ENCODE measurements at places on chromosomes 1 and 21. TPM values are rescaled to one million over a fixed set of nuclear protein-coding genes. Genes with fewer than 3 reads are reported as not detected.
A peak's percentile ranks its signal among the peaks of the same experiment; 100 is the strongest.

- DNase-seq = peak; percentile 57
These were observed at the start of gene PAQR7 for GRCh38 chr1:25875154-25875855. Gene PAQR7 (minus strand): TSS chr1:25875708. CDS start chr1:25863839, 11,869 bp downstream.

DNA sequence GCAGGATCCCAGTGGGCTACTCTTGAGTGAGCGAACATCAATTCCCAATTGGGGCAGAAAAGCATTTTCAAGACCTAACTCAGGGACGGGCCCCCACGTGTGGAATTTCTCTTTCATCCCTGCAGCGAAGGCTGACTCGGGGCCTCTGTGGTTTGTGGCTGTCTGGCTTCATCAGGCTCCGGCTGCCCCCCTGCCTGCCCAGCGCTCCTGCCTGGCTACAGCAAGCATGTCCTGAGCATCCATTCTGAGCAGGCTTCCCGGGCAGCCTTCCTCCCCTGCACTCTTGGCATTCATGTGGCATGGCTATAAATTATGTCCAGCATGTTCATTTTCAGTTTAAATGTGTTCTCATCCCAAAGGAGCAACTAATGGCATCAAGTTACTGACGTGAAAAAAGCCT, 588.1 kb downstream of the KIF26B start:
- no peak for DNase-seq

DNA sequence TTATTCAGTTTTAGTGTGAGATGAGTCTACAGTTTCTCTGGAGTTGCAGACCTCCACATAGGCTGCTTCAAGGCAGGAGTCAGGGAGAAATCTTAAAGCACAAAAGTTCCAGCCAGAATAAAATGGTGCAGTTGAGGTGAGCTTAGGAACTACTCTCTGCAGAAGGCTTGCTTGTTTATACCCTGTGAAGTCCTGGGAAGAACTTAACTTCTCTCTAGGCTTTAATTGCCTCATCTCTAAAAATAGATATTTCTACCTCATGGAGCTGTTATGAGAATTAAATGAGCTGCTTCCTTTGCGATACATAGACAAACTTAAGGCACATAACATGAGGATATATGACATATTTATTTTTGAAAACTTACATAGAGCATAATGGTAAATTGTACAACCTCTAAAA, 286.2 kb downstream of the GPATCH2 start:
- no peak for DNase-seq

DNA sequence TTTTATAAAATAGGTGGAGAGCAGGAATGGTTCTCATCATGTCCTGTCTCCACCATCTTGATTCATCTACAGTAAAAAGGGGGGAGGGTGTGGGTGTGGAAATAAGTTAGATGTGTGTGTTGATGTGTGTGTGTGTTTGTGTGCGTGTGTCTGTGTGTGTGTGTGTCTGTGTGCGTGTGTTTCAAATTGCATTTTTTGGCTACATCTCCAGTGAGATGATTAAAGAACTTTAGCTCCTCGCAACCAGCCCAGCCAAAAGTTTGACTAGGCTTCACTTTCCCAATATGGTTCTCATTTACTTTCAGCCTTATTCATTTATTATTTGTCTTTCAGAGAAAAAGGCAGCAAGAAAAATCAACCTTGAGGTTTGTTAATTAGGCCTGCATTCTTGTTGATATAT, 14.7 kb upstream of the HAO2 start:
- DNase-seq = no peak

DNA sequence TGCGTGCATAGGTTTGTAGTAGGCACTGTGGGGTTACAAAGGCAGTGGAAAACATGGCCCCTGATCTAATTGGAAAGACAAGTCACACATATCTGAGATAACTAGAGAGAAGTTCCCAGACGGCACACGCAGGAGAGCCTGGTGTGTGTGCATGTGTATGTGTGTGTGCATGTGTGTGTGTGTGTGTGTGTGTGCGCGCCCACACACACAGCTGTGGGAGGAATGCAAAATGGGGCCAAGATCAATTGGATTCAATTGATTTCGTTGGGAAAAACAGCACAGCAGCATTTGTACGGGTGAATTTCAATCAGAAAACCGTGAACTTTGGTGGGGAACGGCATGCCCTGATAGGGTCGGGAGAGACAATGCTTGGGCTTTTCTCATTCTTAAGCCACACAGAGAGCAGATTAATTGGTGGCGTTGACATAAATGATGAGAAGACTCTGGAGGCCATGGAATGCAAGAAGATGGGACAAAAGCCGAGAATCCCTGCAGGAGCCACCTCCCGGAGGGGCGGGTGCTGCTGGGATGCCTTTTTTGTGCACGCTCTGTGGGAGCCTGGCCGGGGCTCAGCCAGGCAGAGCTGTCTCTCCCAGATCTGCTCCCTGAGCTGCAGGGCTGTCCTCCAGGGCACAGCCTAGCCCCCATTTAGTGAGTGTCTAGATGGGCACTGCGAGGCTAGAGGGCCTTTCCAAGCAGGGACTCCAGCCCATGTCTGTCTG, 322.0 kb downstream of the CAMTA1 start:
- no peak for DNase-seq

DNA sequence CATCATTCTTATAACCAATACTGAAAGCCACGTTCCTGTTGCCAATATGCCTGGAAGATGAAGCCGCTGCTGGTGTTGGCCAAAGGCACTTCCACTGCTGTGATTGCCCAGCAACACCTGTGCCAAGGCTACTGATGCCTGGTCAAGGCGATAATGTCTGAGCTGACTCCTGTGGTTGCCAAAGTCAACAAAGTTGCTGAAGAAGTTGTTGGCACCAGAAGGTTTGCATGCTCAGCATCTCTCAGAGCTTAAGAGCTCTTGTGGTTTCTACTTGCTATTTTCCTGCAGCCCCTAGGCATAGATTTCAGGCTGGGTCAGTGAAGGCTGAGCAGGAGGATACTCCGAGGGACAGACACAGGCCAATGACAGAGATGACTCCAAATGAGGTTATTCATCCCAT, 63.4 kb upstream of the RAB3GAP2 start:
- DNase-seq = no peak

DNA sequence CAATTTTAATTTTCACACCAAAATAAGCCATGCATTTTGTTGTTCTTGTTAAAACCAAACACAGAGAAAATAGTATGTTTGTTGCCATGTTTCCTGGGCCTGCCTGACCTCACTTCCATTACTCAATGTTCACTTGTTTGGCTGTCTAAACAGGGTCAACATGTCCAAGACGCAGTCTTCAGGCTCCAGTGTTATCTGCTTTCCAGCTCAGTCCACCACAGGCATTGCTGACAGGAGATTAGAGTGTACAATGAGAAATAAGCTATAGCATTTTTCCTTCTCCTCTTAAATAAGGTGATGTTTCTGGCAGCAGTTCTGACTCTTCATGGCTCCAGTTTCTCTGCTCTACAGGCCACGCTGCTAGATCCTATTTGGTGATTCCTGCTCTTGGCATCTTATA, 1030.5 kb downstream of the KCNT2 start:
- no peak for DNase-seq

DNA sequence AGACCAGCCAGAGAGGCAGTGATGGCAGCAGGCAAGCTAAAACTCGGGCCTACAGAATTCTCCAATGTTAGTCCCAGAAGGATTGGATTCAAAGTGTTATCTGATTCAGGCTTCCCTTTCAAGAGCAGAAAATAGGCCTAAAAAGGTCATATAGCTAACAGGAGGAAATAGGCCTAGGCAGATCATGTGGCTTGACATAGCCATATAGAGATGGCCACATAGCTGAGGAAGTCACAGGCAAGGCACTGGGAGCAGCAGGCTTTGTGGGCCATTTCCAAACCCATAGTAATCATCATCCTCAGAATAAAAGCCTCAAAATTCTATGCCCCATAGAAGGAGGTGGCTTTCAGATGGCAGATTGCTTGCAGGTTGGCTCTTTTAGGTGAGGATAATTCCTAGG, 29.0 kb upstream of the LMO4 start:
- DNase-seq = no peak

DNA sequence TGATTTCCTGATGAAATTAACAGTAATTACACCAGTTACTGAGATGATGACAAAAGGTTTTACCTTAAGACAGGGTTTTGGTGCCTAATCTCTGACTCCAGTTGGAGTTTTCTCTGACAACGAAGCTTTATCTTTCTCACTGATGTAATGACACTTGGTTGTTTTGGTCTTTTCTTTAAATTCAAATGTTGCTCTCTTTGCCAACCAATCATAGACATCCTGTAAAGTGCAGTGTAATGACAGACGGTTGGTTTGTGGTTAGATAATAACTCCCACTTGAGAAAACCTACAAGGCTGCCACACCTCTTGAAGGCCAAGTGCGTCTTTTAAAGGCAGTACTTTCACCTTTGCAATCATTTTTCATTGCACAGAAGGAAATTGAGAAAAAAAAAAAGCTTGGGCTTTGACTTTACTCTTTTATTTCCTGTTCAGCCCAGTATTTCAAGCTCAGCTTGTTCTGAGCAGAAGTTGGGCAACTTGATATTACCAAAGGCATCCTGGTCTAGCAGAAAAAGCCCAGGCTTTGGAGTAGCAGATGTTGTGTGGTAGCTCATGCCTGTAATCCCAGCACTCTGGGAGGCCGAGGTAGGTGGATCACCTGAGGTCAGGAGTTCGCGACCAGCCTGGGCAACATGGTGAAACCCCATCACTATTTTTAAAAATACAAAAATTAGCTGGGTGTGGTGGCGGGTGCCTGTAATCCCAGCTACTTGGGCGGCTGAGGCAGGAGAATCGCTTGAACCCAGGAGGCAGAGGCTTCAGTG, 14.9 kb downstream of the PDIK1L start:
- peak; percentile 92 for DNase-seq

GRCh38 chr21:34592120-34592955, 22.6 kb downstream of the RCAN1 start:
- no peak for DNase-seq

DNA sequence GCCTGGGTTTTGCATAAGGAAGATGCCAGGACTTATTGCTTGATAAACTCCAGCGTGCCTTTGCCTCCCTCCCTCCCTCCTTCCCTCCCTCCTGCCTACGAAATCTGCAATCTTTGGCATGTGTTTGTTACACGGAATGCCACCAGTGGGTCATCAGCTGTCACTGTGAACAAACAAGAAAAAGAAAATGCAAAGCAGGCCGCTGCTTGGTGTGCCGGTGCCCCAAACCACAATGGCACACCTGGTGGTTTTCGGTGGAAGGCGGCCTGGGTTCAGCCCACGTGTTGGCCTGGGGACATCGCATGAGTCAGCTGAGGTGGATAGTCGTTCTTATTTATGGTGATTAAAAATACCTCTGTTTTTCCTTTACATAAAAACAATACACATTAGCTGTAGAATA, 16.3 kb upstream of the IFNLR1 start:
- DNase-seq = no peak

Gene CYP4A22
- total RNA-seq = not detected

Gene HRNR
- not detected for total RNA-seq

Gene HLX
- total RNA-seq = 1.0 TPM
